Chondrocyte (in vitro differentiated cells): ENCODE measurements at places on chromosomes 2 and 18.

DNA sequence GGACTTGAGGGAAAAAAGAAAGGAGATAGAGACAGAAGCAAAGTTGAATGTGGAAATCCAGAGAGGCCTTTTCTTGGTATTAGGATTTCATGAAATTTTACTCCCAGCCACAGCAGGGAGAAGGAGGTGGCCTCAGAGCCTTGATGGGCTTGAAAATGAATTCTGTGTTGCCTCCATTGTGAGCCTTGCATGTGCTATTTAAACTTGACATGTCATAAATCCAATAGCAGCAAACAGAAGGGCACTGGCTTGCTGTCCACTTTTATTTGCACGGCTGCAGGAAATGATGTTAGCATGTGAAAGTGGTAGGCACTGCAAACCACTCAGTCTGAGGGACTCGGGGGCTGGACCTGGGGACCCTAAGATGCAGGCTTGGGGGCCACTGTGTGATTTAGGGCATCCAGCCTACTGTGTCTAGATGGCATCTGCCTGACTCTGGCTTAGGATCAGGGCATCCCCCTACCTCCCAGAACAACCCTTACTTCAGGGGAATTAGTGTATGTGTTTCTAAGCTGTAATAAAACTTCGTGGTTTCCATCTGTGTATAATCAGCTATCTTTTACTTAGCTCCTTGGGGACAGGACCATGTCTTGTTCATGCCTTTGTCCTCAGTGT, 139.1 kb upstream of the SKOR2 start:
- DNase-seq: no peak

GRCh38 chr18:5756823-5757222, 138.5 kb downstream of the TMEM200C start:
- no peak for DNase-seq

- DNase-seq: no peak
These were observed 11.2 kb downstream of the AOX1 start for GRCh38 chr2:200596774-200597570.

GRCh38 chr2:42072349-42073118, 24.7 kb downstream of the PKDCC start:
- DNase-seq: no peak

- no peak for DNase-seq
These were observed 64.6 kb upstream of the CNGA3 start for GRCh38 chr2:98281607-98282006.

- DNase-seq: no peak
These were observed 799 bp upstream of the KIF1A start for GRCh38 chr2:240820607-240821428.

DNA sequence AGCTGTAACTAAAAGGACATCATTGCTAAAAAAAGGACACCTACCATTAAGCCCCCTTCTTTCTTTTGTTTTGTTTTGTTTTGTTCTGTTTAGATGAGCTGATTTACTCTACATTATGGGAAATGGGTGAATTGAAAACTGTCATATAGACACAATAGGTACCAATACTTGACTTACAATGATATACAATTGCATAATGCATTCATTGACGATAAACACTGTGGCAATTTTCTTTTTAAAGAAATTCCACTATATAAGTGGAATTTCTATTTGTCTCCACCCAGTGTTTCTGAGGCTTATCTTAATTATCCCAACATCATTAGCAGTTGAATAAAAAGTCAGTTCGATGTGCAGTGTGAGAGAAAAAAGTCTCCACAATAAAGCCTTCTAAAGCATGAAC, 282.1 kb downstream of the BCL2 start:
- DNase-seq: no peak

GRCh38 chr18:40687399-40687798, 1267.6 kb upstream of the PIK3C3 start:
- no peak for DNase-seq

- DNase-seq: no peak
These were observed 214.3 kb upstream of the NXPH2 start for GRCh38 chr2:138994502-138994901.

DNA sequence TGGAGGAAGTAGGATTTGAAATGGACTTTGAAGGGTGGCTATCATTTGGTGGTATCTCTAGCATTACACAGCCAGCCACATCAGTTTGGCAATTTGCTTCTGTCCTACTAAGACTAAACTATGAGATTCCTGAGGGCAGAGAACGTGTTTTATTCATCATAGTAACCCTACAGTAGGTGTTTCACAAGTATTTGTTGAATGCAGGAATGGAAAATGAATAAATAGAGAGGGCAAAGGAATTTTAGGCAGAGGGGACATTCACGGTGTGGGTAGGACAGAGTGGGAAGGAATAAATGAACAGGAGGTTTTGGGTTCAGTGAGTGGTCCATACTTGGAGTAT, 15.7 kb upstream of the GPR39 start:
- no peak for DNase-seq

DNA sequence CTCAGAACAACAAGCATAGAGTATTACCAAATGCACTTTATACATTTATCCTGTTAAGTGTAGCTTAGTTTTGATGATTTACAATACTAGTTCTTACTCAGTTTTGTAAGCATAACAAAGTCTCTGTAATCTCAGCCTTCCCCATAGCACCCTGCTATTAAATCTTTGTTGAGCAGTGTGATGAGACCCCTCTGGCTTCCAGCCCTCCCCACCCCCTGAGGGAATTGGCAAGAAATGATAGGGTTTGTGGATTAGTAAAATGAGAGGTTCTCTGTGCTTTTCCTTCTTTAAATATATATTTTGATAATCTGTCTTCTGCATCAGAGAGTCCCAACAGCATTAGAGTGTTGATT, 37.2 kb downstream of the ZNF521 start:
- no peak for DNase-seq

DNA sequence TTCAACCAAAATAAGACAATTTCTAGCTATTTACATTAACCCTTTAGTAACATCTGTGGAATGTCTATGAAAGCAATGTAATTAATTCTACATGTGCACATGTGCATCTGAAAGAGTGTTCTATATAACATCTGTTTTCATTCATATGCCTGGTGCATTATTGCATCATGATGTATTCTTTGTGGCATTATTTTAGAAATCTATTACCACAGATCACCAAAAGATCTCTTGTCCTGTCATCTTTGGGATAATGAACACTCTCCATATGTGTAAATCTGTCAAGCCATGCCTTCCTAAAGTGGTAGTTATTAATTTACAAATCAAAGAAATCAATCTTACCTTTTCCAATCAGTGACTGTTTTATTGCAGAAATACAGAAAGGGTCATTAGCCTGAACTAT, 86.9 kb downstream of the TRIB2 start:
- no peak for DNase-seq

GRCh38 chr2:29343830-29344229, 228.6 kb downstream of the CLIP4 start:
- DNase-seq: no peak

DNA sequence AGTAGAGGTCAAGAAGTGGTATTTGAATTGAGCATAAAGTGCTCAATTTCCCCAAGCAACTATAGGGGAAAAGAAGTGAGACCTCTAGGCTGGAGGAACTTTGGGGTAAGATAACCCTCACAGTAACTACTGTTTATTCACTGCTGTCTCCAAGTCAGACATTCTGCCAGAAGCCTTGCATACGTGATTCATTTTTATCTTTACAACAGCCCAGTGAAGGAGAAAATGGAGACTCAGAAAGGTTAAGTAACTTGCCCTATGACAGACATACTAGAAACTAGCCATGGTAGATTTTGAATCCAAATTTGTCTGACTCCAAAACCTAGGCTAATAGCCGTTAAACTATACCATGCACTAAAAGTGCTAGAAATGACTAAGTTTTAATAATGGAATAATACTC, 28.4 kb downstream of the DNAJC10 start:
- DNase-seq: no peak

DNA sequence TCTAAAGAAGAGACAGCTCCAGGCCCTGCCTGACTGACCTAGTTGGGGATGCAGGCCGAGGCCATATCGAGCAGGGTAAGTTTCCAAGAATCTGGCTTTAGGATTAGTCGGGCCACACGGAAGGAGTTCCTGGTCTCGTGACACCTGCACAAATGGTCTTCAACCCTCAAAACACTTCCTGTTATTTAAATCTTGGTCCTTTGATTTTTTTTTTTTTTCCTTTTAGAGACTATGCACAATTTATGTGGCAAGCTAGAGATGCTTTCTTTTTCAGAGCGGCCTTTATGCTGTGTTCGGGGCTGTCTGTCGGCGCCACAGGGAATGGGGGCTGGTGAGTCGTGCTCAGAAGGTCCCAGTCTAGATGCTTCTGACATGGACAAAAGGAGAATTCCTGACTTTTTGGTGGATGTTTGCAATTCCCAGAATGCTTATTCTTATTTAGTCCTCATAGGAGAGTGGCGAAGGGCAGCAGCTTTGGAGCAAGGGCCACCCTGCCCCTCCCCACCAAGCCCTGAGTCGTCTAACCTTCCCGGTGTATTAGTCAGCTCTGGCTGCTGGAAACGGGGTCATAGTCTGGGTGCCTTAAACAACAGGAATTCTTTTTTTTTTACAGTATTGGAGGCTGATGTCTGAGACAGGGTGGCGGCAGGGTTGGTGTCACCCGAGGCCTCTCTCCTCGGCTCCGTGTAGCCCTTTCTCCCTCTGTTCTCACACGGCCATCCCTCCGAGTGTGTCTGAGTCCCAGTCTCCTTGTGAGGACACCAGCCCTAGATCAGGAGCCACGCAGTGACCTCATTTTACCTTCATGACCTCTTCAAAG, 27.4 kb downstream of the HPCAL1 start:
- peak; percentile 51 for DNase-seq

DNA sequence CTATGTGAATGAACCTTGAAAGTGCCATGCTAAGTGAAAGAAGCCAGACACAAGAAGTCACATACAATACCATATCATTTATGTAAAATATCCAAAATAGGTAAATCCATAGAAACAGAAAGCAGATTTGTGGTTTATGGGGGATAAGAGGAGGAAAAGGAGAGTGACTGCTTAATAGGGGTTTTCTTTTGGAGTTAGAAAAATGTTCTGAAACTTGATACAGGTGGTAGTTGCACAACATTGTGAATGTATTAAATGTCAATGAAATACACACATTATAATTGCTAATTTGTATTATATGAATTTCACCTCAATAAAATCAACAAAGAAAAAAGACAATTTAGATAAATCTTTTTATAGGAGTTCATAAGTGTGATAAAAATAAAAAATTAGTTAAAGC, 37.1 kb downstream of the MEMO1 start:
- DNase-seq: no peak

DNA sequence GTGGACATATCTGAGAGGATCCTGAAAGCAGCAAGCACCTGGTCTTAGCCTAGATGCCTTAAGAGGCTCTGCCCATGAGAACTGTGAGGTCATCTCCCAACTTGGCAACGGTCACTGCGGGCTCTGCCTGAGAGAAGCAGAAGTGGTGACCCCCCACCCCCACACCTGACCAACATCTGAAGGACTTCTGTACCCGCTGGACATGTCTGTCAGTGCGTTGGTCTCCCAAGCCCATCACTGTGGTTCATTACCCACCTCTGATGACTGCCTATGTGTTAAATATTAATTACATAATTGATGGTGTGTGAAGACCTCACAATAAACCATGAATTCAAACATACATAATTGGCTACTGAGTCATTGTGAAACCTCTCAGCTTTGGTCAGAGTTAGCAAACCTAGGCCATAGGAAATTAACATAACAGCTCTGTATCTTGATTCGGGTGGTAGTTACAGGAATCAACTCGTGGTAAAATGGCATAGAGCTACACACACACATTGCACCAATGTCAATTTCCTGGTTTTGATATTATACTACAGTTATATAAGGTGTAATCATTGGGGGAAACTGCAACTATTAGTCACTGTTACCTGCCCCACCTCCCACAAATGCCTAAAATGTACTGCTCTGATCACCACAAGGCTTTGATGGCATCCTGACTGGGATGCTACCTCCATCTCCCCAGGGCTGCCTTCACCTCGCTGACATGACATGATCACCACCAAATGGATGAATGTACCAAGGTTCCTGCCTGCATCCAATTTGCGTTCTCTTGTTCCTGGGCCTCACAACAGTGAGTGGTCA, 4.3 kb upstream of the GALNT1 start:
- DNase-seq: no peak

DNA sequence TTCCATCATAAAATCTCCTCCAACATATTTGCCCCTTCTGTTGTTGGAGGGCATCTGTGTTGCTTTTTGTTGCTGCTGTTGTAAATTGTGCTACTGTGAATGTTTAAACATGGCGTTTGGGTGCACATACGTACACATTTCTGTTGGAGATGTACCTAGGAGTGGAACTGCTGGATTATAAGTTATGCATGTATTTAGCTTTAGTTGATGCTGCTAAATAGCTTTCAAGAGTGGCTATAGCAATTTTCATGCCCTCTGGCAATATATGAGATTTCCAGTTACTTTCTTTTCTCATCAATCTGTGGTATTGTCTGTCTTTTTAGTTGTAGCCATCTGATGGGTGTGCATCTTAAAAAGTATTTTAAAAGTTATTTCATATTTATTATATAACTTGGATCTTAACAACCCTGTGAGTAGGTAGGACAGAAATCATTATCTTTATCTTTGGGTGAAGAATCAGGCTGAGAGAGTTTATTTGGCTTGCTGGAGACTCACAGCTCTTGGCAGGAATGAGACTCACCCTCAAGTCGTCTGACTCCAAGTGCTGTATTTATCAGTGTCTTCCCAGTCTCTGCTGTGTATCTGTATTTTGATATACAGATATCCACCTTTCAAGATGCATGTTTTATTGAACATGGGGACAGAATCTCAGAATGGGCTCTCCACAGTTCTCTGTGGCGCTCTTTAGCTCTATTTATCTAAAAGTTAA, 16.9 kb downstream of the ZNF236 start:
- no peak for DNase-seq

GRCh38 chr18:14085770-14086457, 46.3 kb downstream of the ZNF519 start:
- no peak for DNase-seq

DNA sequence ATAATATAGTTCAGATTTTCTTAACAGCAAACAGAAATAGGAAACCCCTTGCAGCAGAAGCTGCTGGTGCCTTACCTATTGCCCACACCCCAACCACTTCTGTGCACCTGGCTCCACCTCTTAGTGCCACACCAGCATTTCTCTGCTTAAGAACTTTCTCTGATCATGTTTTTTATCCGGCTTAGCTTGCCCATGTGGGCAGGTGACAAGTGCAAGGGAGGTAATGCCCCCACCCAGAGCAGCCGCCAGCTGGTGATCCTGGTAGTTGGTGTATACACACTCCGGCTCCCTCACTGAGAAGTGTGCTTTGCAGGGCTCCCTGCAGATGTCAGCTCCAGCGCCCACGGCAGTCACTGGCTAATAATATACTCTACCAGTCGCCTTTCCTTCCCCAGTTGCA, 126.3 kb downstream of the ALPK2 start:
- DNase-seq: no peak

DNA sequence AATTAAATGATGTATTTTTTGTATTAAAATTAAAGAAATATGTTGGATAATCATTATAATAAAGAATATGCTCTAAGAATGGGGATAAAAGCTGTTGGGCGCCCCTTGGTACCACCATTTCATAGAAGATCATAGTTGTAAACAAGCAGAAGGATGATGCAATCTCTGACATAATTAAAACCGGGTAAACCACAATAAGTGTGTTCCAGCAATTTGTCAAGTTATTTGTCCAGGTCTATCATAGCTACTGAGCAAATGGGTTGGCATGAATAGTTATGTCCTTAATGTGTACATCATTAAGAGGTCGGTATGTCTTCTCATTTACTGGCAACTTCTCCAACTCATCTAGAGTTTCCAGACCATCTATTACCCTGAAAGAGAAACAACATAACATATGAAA, 6.7 kb upstream of the CLK1 start:
- DNase-seq: no peak
